ENCODE measurements at places on chromosomes 12 and 14. TPM values are rescaled to one million over a fixed set of nuclear protein-coding genes. Genes with fewer than 3 reads are reported as not detected.

The SLC41A2 gene
- 21.6 TPM for total RNA-seq

The ASCL1 gene
- total RNA-seq, result not detected

The RIMBP2 gene
- total RNA-seq, result not detected

The PRB2 gene
- total RNA-seq, result not detected

The MYRFL gene
- total RNA-seq, result 0.31 TPM

The SERPINA9 gene
- not detected for total RNA-seq

The GNPTAB gene
- 14.9 TPM for total RNA-seq

The TAS2R14 gene
- total RNA-seq, result 0.61 TPM

The RASAL1 gene
- total RNA-seq, result 0.30 TPM

The FRMD6 gene
- 44.2 TPM for total RNA-seq

The SYT1 gene
- 5.2 TPM for total RNA-seq

The WSB2 gene
- total RNA-seq, result 66.4 TPM

The KCNA5 gene
- not detected for total RNA-seq

The NYNRIN gene
- total RNA-seq, result 0.26 TPM

The CDK2 gene
- total RNA-seq, result 57.5 TPM

The MEG3 gene
- total RNA-seq, result 52.4 TPM

The ADAM21 gene
- total RNA-seq, result 0.05 TPM

The NDRG2 gene
- total RNA-seq, result 2.7 TPM

The STAC3 gene
- 0.40 TPM for total RNA-seq

The NAA30 gene
- total RNA-seq, result 10.0 TPM

The OXA1L gene
- total RNA-seq, result 158 TPM

The MYF6 gene
- not detected for total RNA-seq

The NPFF gene
- total RNA-seq, result not detected

The TAS2R9 gene
- total RNA-seq, result not detected
